Suppressor macrophage (primary cell): ENCODE measurements at places on chromosomes 2 and 18.

GRCh38 chr2:220687231-220687843 is 884.8 kb downstream of the EPHA4 start:
- DNase-seq: peak; percentile 79

GRCh38 chr2:182230561-182230960 is 196.3 kb downstream of the PDE1A start:
- no peak for DNase-seq

DNA sequence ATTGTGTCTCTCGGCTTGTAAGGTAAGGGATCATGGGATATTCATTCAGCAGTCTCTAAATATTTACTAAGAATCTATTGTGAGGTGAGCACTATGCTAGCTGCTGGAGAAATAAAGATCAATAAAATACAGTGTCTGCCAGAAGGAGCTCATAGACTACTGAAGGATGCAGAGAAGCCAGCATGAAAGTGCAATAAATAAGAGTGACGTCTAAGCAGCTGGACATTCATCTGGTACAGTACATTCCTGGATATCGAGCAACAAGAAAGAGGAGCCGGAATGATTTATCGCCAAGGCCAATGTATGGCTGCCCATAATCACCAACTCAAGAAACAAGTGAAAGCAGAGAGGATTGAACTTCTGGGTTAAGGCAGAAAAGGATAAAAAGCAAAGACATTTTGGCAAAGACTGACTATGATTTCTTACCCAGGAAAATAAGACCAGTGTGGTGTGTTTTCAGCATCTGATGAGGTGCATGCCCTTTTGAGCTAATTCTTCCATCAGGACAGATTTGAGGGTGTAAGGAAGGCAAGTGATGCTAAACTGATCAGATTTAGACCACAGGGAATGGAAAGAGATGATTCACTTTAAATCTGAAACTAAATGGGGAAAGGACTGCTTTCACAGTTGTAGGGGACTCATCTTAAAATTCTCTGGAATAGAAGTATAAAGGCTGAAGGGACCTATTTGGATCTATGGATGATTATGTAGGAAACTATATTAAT is 18.7 kb upstream of the LMAN1 start:
- DNase-seq: no peak

DNA sequence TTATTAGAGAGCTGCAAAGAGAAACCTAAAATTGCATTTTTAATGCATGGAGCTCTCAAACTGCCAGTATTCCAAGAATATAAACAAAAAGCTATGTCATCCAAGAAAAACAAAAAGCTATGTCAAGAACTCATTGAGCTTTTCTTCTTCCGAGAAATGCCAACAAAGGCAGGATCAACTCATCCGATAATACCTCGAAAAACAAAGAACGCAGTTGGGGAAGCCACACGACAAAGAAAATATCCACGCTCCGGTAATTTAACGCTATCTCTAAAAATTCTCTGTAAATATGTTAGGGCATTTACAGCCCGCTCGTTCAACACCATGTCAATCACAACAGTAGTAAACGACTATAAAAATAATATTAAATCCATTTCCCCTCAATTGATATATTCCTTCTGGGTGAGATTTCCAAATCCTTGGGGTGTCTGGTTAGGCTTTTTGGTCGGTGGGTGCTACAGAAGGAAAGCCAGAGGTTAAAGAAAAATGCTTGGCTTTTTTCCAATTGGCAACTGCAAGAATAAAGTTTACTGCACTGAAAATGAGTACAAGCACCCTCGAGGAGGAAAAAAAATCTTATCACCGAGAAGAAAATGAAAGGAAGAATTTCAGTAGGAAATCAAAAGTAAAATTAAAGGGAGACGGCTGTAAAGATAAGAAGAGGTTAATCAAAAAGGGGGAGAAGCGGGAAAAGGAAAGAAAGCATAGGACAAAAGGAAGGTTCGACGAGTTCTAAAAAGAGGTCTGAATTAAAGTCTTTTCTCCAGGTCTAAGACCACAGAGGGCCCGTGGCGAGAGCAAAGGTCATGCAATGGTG is 856 bp downstream of the TIA1 start:
- no peak for DNase-seq

- no peak for DNase-seq
Observed at GRCh38 chr2:20391951-20392699, 41.5 kb upstream of the PUM2 start.

GRCh38 chr2:128271597-128271910 is 47.1 kb downstream of the HS6ST1 start:
- no peak for DNase-seq
